ENCODE measurements at places on chromosomes 5 and 9.

DNA sequence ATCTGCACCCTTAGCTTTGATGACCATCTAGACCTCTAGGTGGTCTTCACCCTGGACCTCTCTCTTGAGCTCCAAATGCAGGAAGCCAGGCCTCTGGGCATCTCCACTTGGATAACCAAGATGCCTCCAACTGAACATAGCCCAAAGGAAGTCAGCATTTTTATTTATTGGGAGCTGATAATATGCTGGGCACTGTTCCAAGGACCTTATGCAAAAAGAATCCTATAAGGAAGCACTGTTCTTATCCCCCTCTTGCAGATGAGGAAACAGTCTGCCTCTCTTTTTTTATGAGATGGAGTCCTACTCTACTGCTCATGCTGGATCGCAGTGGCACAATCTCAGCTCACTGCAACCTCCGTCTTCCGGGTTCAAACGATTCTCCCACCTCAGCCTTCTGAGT is 219.9 kb downstream of the CDK5RAP2 start:
- DNase-seq = no peak

GRCh38 chr5:147170603-147171002 is 64.2 kb upstream of the STK32A start:
- no peak for DNase-seq

DNA sequence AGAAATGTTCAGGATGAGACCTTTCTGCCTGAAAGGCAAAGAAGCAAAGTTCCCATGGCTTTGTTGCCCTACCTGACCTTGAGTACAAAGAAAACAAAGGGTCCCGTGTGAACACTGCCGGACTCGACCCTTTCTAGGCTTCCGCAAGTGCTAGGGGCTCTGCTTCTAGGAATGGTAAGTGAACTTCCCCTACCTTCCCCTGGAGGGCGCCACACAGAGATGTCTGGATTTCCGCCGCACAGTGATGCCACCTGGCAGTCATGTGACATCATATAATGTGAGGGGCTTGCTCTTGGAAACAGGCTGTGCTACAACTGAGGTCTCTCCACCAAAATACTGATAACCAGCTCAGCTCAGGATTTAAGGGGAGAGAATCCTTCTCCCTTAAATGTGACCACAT is 56.6 kb downstream of the HSD17B3 start:
- no peak for DNase-seq

DNA sequence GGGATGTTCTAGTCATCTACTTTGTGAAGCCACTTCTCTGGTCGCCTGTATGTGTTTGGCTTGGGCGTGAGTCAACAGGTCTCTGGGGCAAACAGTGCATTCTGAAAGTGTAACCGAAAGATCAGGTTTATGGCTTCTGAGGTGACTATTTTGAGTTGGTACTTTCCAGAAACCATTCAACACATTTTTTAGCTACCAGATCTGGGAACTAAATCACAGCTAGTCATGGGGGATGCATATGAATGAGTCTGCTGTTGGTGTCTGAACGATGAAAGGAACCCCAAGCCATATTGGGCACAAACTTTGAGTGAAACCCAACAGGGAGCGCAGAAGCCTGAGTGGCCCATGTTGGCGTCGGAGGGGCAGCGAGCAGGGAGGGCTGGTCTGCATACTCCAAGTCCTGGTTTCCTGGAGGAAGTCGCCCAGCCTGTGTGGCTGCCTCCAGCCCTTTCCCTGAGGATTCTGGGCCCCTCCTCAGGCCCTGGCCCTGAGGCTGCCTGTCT is 35.3 kb downstream of the UBE2QL1 start:
- DNase-seq = no peak

DNA sequence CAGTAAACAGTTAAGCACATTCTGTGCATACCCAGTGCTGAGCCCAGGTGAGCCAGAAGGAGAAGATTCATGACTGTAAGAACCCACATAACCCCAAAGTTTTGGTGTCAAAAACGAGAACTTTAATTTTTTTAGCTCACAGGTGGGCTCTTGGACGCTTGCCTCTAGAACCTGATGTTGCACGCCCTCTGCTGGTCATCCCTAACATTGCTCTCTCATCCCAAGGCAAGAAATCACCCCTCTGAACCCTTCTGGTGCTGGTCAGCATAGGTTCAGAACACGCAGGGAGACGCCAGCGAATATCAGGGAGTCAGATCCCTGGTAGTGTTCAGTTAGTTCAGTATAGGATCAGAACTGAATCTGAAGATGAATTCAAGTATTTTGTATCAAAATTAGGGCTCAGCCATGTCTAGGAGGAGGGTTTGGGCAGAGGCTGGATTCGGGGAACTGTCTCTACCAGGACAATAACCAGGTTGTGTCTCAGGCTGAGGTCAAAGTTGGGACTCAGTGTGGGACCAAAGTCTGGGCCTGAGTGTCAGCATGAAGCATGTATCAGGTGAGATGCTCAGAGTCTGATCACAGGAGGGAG is 4.1 kb upstream of the DNAJB5 start:
- peak; percentile 64 for DNase-seq

DNA sequence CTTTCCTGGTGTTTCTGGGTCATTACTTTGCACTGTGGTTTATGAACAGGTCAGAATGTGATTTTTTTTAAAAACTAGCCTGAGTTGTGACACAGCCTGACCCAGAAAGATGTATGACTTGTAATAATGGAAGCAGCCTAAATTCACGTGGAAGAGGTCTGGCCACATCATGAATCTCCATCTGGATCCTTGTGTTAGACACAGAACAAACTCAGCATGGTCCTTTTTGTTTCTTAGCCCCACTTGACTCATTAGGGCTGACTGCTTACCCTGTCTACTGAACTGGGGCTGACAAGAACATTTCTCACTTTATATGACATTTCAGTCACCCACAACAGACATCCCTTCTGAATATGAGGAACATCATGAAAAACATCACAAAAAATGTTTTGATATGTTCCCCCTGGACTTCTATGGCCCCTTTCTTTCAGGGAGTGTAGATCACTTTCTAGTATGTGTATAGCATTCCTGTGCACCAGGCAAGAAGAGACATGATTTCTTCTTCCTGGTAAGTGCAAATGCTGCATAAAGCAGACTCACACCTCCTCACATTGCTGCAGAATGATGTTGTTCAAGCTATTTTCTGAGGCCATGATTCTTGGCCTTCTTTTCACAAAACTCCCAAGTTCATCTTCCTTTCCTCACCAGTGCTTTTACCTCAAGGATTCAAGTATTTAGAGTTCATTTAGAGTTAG is 52.3 kb downstream of the ZNF622 start:
- DNase-seq = no peak

GRCh38 chr5:119470851-119471451 is 18.7 kb downstream of the HSD17B4 start:
- DNase-seq = peak; percentile 45

- no peak for DNase-seq
Observed at GRCh38 chr5:56456002-56456401, 222.9 kb upstream of the ANKRD55 start.

- no peak for DNase-seq
Observed at GRCh38 chr5:116614603-116614920, 39.9 kb upstream of the SEMA6A start.

DNA sequence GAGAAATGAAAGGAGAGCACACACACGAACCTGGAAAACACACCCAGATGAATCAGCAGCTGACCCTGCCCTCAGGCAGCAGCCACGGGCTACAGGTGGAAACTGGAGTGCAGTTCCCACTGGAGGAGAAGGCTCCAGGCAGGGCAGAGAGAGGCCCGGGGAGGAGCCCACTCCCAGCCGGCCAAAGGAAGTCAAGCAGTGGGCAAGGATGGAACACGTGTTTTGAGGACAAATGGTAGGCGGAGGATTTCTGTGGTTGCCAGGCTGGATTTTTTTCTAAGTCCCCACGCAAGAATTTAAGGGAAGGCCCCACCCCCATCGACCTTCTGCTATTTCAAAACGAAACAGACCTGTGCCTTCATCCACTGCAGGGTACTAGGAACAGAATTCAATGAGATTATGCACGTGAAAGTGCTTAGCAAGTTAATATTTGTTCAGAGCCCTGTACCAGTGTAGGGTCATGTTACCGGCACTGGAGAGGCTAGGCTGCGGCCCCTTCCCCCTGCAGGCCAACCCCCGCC is 6.8 kb downstream of the EPB41L4B start:
- DNase-seq = no peak

DNA sequence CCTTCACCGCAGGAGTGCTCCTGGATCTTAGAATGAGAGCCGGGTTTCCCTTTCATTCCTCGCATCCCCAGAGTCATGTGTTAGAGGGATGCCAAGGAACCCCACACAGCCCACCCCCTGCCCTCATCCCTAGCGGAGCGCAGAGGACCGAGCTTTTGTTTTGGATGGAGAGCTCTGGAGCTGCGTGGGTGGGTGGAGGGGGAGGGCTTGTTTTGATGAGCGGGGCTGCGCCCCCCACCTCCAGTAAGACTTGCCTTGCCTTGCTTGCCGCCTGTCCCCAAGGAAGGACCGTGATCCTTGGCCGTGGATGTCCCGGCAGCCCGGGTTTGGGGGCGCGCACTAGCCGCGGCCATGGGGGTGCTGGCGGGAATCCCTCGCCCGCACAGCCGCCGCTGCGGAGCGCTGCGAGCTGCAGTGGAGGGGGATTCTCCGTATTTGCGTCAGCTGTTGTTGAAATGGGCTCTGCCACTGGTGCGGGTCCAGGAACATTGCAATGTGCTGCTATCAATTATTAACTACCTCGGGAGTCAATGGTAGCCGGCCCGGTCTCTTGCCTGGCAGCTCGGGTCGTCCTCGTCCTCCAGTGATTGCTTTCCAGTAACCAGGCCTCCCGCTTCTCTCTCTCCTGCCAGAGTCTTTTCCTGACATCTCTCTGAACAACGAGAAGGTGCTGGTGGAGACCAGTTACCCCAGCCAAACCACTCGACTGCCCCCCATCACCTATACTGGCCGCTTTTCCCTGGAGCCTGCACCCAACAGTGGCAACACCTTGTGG is 1.0 kb downstream of the EGR1 start:
- DNase-seq = no peak

- DNase-seq = peak; percentile 93
Observed at GRCh38 chr9:87725900-87726709, at the start of gene CTSL. Gene CTSL, plus strand, starts transcription at chr9:87726119. Its CDS starts 1,485 bp downstream, at chr9:87727604.

GRCh38 chr5:152372875-152373274 is 32.2 kb downstream of the NMUR2 start:
- DNase-seq = no peak

GRCh38 chr9:115495052-115495635 is 377.2 kb upstream of the TNC start:
- DNase-seq = no peak

DNA sequence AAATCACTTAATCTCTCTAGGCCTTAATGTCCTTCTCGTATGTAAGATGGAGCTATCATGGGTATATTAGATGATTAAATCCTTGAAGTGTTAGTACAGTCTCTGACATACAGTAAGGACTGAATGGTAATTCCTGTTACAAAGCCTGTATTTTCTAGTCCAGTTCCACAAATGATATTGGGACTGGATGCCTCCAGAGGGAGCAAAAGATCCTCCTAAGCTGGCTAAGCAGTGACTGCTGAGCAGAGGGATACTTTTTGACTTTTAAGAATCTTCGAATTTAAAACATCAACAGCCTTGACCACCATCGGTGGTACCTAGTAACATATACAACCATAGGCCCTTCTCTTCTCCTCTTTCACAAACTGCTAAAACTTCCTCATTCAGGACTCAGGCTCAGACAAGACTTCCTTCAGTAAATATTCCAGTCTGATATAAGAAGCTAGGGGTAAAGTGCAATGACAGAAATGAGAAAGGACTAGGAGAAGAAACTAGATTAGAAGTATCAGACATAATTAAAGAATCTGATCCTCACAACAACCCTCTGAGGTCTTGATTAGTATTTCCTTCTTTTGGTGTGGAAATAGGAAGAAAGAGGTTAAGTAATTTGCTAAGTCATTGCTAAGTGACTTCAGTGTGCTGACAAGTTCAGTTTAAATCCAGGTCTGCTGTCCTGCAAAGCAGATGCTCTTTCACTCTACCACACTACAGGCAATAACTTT is 13.9 kb downstream of the PTAR1 start:
- DNase-seq = no peak

DNA sequence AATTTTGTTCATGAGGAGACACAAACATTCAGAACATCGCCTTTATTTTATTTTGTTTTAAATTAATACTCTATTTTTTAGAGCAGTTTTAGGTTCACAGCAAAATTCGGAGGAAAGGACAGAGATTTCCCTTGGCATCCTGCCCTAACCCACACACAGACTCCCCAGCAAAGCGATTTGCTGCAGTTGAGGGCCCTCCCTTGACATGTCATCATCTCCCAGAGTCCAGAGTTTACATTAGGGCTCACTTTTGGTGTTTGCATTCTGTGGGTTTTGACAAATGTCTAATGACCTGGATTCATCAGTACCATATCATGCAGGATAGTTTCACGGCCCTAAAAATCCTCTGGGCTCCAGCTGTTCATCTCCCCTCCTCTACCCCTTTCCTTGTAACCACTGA is 33.6 kb upstream of the COL5A1 start:
- no peak for DNase-seq

GRCh38 chr5:52999344-52999949 is 10.3 kb downstream of the ITGA2 start:
- no peak for DNase-seq

GRCh38 chr9:127277770-127278169 is 13.2 kb downstream of the GARNL3 start:
- DNase-seq = no peak

DNA sequence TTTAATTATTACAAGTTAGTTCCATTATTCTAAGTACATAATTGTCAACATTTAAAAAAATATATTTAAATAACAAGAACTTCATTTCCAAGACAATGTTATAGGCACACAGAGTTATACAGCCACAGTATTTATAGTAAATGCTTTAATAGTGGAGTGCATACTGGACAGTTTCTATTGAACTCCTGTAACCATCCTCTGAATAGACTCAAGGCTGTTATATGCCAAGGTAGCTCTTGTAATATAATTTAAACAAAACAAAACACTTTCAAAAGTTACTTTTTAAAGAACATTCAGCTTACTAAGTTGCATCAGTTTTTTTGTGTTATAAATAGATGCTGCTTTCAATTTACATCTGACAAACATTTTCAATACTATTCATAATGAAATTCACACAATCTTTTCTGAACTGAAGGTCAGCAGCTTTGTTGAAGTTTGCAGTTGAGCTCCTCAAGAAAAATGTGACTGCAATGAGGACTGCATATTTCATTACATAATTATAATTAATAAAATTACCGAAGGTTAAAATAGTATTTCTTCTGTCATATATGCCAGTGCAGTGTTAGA is 549.9 kb upstream of the CYLC2 start:
- DNase-seq = no peak

- no peak for DNase-seq
Observed at GRCh38 chr9:92712767-92713166, 42.8 kb upstream of the IPPK start.

- no peak for DNase-seq
Observed at GRCh38 chr9:131429121-131430012, 35.5 kb downstream of the PRRC2B start.

Data from putamen (tissue), 1 donor.